ENCODE measurements at places on chromosomes 7 and 10.

DNA sequence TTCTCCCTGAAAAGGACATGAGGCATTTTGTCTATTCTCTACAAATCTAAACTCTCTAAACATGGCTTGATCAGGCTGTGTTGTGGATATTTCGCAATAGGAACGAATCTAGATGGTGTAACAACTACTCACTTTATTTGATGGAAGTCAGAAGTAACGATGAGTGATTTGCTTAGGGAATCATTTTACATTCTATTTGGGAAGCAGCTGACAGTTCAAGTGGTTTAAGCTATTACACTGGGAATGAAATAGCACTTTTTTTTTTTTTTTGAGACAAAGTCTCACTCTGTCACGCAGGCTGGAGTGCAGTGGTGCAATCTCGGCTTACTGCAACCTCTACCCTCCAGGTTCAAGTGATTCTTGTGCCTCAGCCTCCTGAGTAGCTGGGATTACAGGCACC, 44.1 kb downstream of the NPY start:
- no peak for DNase-seq

- DNase-seq, result no peak
Measured at GRCh38 chr10:118504467-118505205, 90.8 kb downstream of the PRLHR start.

- DNase-seq, result no peak
Measured at GRCh38 chr10:15430969-15431771, 60.1 kb upstream of the FAM171A1 start.

GRCh38 chr10:32445036-32445435, 904 bp upstream of the CCDC7 start:
- DNase-seq, result no peak

DNA sequence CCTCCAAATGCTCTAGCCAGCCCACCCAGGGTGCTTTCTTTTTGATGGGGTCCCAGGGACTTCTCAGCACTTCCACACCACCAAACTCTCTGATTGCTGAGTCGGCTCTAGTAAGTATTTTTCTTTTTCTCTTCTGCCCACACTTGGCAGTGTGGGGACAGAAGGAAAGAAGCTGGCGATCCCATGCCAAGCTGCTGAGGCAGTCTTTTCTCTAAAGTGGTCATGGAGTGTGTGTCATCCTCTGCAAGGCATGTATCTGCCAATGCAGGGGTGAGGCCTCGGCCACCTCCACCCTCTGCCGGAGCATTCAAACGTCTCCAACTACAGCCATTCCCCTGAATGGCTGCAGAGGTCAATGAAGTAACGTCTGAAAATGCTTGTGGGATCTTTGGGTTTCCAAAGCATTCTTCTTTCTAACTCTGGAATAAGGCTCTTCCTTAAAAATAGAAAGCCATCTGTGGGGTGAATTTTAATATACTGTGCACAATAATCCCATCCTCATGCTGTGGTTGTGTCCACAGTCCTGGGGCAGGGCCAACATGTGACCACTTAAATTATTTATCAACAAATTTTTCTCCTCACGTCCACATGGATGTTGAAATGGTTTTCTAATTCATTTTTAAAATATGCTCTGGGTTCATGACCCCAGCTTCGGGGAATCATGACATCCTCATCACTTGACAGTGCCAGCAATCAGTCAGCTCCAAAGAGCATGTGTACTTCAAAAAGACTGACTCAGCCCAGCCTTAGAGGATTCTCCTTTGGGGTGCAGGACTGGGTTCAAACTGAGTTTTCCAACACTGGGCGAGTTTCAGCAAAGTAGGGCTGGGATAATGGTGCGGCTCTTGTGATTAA, 171.3 kb upstream of the ITGB1 start:
- DNase-seq, result no peak

DNA sequence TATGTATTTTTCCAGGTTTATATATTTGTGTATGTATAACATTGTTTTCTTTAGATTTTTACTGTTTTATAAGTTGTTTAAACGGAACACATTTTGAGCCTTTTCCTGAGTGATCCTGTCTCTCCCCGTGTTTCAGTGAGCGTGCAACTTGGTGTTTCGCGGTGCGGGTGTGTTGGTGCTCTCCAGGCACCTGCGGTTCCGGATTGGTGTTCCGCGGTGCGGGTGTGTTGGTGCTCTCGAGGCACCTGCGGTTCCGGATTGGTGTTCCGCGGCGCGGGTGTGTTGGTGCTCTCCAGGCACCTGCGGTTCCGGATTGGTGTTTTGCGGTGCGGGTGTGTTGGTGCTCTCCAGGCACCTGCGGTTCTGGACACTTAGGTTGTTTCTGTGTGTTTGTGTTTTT, 20.6 kb downstream of the DYNC2I1 start:
- no peak for DNase-seq

DNA sequence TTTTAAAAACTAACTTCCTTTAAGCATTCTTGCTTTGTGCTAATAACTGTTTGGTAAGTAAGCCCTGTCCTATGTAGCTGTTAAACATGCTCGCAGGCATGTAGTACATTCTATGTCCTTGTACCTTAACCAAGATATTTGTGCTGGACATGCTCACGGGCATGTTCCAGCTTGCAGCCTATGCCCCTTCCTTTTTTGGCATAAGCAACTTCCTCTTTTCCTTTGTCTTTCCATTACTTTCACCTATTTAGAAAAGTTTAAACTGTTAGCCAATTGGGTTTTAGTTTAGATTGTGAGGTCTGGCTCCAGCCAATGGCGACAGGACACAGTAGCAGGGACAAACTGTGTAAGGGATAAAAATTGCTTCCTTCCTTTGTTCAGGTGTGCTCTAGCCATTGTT, 14.4 kb upstream of the APBB1IP start:
- no peak for DNase-seq

DNA sequence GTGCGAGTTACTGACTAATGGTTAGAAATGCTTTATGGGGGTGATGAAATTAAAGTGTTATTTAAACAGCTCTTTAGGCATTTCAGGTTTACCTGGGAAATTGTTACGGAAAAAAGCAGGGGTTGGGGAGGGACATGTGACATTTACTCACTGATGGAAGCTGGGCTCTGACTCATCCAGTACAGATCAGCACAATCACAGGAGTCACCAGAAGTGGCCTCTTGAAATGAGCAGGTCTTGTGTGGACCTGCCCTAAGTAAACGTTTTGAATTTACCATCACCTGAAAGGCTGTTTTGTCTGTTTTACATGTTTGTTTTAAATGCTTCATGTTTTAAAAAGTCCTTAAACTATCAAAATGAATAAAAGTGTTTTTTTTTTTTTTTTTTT, 2.3 kb downstream of the GLRX3 start:
- no peak for DNase-seq

DNA sequence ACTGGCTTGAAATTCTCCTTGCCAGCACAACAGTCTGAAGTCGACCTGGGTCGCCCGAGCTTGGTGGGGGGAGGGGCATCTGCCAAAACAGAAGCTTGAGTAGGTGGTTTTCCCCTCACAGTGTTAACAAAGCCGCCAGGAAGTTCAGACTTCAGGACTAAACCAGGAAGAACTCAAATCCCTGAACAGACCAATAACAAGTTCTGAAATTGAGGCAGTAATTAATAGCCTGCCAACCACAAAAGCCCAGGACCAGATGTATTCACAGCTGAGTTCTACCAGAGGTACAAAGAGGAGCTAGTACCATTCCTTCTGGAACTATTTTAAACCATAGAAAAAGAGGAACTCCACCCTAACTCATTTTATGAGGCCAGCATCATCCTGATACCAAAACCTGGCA, 45.3 kb downstream of the LRRC72 start:
- DNase-seq, result no peak

GRCh38 chr7:37045681-37046179, 321.4 kb upstream of the AOAH start:
- DNase-seq, result no peak

DNA sequence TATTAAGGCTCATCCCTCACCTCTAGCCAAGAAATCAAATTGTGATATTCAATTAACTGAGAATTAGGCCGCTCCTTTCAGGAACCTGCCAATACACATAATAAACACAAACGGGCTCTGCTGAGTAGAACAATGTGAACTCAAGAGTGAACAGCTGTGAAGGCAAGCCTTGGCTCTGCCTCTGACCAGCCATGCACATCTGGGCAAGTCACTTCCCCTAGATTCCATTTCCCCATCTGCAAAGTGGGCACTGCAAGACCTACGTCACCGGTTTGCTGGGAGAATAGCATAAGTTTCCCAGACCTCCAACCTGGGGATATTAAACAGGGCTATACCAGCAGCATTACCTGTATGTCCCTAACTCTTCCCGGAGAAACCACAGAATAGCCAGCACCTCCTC, 355.2 kb downstream of the TNS3 start:
- DNase-seq, result no peak

DNA sequence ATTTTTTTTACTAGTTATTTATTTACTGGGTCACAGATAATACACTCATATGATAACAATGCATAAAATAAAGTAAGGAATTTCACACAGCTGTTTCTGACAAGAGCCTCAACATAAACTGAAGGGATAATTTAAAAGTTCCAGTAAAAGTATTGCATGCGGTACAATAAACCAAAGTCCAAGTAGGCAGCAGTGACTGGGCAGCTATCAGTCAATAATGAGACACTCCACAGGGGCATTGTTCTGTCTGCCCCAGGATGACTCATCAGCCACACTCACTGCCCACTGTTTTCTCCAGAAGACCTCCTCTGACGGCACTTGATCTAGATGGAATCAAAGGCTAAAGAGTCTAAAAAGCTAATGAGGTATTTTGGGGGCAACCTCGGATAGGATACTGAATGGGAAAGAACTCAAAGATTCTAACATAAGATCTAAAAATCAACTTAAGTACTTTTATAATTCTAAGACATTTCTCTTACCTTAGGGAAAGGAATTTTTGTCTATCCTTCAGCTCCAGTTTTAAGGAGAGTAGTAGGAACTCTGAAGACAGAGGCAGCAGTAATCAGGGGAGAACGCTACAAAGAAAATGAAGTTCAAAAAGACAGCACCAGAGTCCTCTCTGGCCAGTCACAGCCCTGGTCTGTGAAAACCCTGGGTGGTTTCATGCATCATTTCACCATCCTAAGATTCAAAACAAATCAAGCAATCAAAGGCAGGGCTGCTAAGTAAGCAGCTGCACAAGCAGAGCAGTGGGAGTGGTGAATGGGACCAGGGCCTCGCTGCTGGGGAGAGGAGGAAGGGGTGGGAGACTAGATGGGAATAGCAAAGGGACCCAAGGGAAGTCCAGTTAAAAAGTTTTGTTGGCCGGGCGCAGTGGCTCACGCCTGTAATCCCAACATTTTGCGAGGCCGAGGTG, 175.1 kb downstream of the AVL9 start:
- DNase-seq, result no peak

GRCh38 chr7:44307905-44308595, 17.3 kb downstream of the CAMK2B start:
- DNase-seq, result peak; percentile 42

DNA sequence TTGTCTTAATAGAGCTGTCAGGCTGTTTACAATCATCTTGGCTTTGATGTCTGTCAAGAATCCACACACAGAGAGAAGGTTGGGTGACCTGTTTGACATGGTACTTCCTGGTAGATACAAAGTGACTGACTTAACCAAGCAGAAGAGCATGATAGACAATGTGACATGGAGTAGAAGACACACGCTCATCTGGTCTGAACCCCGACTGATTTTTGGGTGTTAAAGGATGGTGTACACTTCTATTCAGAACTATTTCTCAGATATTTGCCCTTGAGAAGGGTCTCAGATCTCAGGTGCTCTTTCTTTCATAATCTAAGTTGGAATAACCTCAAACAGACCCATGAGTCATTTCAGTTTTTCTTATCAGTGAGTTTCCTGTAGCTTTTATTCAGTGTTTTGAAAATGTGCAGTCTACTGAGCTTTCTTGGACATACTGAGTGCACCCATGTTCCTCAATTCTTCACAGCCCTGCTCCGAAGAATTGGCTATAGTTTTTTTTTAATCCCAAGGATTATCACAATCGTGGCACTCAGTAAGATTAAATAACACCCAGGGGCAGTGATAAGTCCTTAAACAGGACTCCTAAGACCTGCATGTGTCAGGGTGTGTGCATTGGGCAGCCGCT, 46.4 kb upstream of the NXPH1 start:
- DNase-seq, result no peak

- DNase-seq, result peak; percentile 30
Measured at GRCh38 chr10:129350690-129351089, 116.4 kb upstream of the MGMT start.

GRCh38 chr10:14812271-14812670, 25.6 kb downstream of the CDNF start:
- DNase-seq, result no peak

- no peak for DNase-seq
Measured at GRCh38 chr7:77657427-77658224, 38.6 kb upstream of the RSBN1L start.

- DNase-seq, result no peak
Measured at GRCh38 chr7:24755541-24756407, 1.5 kb downstream of the GSDME start.

DNA sequence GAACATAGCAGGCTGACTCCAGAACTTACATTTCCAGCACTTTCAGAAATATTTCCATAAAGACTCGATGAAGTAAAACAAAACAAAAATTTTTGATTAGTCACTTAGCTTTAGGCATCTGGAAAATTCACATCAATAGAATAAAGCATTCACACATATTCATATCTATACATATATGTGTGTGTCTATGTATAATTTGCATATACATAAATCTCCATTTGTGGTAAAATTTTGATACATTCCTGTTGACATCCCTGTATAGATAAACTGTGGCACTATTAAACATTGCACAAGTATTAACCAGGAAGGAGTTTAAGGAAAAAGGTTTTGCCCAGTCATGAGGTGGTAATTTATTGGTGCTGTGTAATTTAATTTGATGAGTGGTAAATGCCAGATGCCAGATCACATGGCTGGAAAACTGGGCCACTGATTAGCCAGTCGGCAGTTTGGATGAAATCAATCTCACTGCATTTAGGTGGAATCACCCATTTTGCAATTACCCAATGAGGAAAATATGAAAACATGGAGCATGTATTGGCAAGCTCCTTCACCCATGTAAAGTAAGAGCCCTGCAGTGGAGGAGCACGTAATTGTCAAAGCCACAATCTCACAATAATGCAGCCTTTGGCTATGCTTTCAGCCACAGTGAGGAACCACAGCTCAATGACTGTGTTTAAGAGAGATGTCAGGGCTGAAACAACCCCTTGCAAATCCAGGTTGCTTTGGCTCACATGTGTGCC, 294.6 kb downstream of the RNLS start:
- DNase-seq, result no peak

DNA sequence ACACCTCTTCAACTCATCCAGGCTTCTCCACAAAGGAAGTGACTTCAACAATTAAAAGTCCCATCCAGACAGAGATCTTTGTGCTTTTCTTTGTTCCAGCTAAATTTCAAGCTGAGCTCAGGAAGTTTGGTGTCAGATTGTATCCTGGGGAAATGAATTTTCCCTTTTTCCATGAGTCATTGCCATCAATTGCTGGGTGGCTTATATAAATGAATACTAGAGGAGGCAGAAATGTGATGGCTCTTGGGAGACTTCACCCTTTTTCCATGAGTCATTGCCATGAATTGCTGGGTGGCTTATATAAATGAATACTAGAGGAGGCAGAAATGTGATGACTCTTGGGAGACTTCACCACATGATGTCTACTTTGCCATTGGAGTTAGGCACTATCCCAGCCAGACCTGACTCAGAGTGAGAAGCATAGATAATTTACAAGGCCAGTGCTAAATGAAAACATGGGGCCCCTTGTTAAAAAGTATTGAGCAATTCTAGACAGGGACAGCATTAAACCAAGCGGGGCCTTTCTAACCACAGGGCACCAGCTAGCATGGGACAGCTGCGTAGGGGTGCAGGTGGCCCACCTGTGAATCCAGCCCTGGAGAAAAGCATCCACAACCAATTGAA, 339.2 kb upstream of the PODXL start:
- DNase-seq, result no peak

GRCh38 chr7:152011860-152012259, 13.6 kb upstream of the GALNT11 start:
- no peak for DNase-seq

GRCh38 chr10:89926736-89927135, 225.3 kb downstream of the KIF20B start:
- DNase-seq, result no peak
